Stimulated activated CD4-positive, alpha-beta T cell treated with anti-CD3 and anti-CD28 coated beads, Interleukin-1b, Interleukin-23, amount 100 ng/mL, for 1 hour (primary cell): ENCODE measurements at places on chromosomes 6 and 20.

- DNase-seq = no peak
Measured at GRCh38 chr20:14521436-14521835, 184.0 kb upstream of the FLRT3 start.

DNA sequence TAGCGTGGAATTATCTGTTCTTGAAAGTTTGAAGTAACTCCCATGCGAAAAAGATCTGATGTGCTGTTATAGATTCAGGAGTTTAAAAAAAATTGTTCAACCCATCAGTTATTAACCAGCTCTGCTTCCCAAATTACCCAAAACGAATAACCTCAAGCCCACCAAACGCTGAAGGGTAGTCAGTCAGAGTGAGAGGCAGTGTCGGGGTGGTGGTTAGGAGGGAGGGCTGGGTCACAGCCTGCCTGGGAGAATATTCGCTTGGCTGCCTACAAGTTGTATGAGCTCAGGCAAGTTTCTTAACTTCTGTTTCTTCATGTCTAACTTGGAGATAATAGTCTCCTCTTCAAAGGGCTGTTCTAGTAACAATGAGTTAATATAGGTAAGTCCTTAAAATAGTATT is 114.6 kb downstream of the JPH2 start:
- no peak for DNase-seq

- DNase-seq = no peak
Measured at GRCh38 chr20:1383623-1384404, 9.0 kb downstream of the FKBP1A start.

DNA sequence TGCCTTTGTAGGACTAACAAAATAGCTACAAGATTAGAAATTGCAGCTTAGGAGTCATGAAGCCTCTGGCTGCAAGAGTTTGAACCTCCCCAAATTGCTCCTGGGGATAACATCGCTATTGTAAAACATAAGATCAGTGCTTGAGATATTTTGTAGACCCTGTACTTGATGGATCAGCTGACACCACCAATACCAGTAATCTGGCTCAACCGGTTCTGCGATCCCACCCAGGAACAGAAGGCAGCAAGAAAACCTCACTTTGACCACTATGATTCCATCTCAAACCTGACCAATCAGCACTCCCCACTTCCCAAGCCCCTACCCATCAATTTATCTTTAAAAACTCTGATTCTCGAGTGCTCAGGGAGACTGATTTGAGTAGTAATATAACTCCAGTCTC is 265.7 kb upstream of the PRND start:
- DNase-seq = no peak

GRCh38 chr20:54606380-54606779 is 131.0 kb downstream of the DOK5 start:
- no peak for DNase-seq

- no peak for DNase-seq
Measured at GRCh38 chr6:108570517-108570916, 9.8 kb downstream of the FOXO3 start.

- no peak for DNase-seq
Measured at GRCh38 chr20:8722277-8722928, 346.5 kb upstream of the PLCB4 start.

DNA sequence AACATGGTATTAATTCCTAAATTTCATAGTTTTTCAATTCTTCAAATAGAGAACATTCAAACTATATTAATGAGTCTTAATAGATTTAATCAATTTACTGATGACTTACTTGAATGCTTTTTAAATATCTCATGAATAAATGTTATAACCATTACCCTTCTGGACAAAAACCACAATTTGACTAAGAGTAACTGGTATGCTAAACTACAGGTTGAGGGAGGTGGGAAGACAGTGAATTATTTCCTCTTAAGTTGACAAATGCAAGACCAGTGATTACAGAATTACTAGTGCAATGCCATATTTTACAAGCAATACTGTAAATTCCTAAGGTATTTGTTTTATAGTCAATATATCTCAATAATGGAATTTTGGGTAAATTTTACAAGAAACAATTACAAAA is 65.1 kb downstream of the REV3L start:
- DNase-seq = no peak

- no peak for DNase-seq
Measured at GRCh38 chr20:41621421-41621820, 3.2 kb upstream of the CHD6 start.

GRCh38 chr6:169213814-169214520 is 39.7 kb downstream of the THBS2 start:
- no peak for DNase-seq

GRCh38 chr6:32164295-32164694 is at the start of gene EGFL8:
Gene EGFL8, plus strand, starts transcription at chr6:32164595. Its CDS starts 1,571 bp downstream, at chr6:32166166.
- no peak for DNase-seq

- no peak for DNase-seq
Measured at GRCh38 chr20:53195876-53196610, 223.9 kb downstream of the TSHZ2 start.

DNA sequence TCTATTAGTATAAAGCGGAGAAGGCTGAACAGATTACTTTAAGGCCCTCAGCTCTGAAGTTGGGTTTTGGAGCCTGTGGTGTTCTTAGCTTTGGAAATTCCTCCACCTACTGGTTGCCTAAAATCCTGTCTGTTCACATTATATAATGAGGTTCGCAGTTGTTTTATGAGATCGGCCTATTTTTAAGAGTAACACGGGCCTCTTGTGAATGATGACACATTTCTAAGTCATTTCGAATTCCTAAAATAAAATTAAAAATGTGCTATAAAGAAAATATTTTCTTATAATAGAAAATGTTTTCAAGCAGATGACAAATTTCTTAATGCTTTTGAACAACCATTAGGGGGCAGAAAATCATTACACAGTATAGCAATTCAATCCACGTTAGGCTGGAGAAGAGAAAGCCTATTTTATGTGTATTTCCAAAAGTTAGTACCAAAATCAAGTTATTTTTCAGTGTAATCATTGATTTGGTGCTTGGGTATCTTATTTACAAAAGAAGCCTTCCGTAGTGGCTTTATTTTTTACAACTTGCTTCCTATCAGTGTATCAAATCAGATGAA is 15.8 kb upstream of the FAM8A1 start:
- no peak for DNase-seq

- no peak for DNase-seq
Measured at GRCh38 chr6:159445351-159445750, 247.7 kb downstream of the SOD2 start.

- DNase-seq = no peak
Measured at GRCh38 chr6:87716928-87717614, 15.0 kb upstream of the AKIRIN2 start.

- no peak for DNase-seq
Measured at GRCh38 chr6:19417713-19418112, 419.5 kb upstream of the ID4 start.

DNA sequence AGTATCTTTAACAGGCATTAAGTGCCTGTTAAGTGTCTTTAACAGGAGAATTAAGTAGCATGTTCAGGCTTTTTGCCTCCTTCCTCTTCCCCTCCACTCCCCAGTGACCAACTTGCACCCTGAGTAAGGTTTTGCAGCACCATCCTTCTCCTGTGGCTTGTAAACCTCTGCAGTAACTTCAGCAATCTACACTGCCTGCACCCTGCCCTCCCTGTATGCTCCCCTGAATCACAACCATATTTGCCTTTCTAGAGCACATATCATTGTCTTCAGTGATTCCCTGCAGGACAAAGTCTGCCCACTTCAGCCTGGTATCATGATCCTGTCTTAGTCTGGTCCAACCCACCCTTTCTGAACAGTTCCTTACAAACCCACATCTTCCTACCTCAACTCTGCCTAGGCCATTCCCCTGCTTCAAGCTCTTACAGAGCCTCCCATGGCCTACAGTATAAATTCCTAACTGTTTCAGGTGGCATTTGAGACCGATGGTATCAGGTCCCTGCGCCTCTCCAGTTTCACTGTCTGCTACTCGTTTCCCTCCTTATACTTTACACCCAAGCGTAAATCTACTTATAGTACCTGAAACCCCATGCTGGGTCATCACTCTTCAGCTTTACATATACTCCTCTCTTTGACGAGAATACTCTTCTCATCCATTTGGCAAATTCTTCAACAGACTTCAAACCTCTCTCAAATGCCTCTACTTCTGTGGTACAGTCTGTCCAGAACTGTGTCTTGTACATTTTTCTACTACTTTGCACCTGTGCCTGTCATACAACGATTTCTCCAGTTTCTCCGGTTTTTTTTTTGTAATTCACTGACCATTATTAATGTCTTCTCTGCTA is 69.8 kb downstream of the ZHX3 start:
- no peak for DNase-seq

DNA sequence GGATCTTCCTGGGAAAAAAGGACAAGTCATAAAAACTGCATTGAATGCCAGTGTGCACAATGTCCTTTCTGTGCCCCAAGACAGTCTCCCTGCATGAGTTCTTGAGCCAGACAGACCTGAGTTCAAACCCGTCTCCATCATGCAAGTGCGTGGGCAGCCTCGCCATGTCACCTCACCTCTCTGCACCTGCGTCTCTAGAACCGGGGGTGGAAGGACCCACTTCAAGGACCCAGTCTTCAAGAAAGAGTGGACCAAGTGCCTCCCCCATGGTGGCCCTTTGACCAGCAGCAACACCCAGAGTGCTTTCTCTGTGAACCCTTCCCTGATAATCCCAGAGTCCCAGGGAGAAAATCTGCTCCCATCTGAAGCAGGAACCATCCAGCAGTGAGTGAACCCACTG is 23.5 kb upstream of the ANGPT4 start:
- DNase-seq = no peak

DNA sequence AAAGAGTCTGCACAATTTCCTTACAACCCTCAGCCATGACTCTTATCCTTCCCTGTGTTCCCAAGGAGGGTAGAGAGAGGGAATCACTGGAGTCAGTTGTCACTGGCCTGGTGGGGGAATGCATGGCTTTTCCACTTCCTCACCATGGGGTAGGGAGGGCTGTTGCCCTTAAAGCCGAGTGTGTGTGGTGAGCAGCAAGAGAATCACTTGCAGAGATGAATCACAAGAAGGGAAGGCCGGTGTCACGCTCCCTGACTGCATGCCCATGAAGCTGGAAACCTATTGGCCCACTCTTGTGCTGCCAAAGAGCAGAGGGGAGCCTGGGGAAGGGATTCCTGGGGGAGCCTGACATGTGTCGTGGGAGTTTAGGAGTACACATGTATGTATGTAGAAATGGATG is 18.1 kb upstream of the BMP6 start:
- DNase-seq = no peak

- no peak for DNase-seq
Measured at GRCh38 chr20:507006-507758, 36.4 kb downstream of the CSNK2A1 start.

DNA sequence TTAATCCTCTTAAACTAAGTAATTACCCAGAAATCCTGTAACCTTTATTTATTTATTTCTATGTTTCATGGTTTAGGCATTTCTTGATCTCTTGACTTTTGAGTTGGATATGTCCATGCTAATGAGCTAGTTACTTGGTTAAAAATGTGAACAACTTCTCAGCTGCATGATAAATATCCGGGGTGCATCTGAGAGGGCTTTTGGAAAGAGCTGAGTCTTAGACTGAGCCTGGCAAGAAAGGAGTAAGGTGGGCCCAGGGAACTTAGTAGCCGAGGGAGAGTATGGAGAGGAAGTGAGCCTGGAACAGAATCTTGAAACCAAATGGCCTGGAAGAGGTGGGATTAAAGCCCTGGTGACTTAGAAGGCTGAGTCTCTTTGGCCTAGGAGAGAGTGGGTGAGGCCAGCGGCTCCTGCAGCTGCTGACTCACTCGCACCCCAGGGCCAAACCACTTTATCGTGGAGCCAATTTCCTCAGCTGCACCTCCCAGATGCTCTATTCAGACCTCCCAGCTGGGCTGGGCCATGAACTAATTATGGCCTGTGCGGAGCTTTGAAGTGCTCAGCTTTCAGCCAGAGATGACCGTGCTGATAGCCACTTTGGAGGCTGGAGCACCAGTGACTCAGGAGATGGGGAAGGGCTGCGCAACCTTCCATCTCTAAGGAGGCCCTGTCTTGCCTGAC is 19.1 kb downstream of the TGM3 start:
- DNase-seq = no peak

- no peak for DNase-seq
Measured at GRCh38 chr6:25462235-25462897, 183.2 kb downstream of the CARMIL1 start.

DNA sequence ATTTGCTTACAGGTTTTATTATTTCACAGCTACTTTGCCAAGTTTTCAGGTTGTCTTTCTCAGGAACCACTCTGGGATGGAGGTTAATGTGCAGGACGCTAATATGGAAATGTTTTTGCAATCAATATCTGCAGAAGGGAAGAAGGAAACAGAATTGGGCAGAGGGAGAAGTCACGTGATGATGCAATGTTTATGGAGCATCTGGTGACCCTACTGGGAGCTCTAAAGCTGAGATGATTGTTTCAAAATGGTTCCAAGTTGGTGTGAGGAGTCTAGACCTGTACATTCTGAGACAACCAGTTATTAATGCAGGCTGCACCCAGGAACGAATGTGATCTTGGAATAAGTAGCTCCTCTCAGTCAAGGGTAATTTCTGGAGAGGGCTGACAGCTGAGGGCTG is 905.4 kb upstream of the FLRT3 start:
- DNase-seq = no peak

GRCh38 chr20:32509639-32510066 is 75.5 kb downstream of the NOL4L start:
- no peak for DNase-seq

DNA sequence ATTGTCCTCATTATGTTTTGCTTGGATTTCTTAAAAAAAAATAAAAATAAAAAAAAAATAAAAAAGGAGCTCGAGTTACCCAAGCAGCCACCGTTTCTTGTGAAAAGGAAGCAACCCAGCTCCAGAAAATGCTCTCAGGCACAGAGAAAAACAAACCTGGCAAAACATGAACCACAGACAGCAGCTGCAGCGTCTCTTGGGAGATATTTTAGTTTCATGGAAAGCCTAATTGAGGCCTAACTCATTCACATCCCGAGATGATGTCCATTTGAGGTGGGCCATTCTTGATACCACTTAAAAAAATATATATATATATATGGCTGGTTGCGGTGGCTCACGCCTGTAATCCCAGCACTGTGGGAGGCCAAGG is 13.7 kb upstream of the MRAP2 start:
- DNase-seq = no peak

GRCh38 chr6:14431385-14432330 is 314.1 kb downstream of the CD83 start:
- DNase-seq = no peak

GRCh38 chr6:31626952-31627351 is 6.4 kb downstream of the PRRC2A start:
- no peak for DNase-seq

GRCh38 chr20:62621251-62622110 is 20.8 kb upstream of the SLCO4A1 start:
- DNase-seq = no peak

GRCh38 chr20:4490606-4491280 is 231.0 kb upstream of the PRND start:
- DNase-seq = no peak

GRCh38 chr6:109024784-109025183 is 69.9 kb downstream of the SESN1 start:
- DNase-seq = no peak
